ENCODE measurements at places on chromosomes 1 and 21.

DNA sequence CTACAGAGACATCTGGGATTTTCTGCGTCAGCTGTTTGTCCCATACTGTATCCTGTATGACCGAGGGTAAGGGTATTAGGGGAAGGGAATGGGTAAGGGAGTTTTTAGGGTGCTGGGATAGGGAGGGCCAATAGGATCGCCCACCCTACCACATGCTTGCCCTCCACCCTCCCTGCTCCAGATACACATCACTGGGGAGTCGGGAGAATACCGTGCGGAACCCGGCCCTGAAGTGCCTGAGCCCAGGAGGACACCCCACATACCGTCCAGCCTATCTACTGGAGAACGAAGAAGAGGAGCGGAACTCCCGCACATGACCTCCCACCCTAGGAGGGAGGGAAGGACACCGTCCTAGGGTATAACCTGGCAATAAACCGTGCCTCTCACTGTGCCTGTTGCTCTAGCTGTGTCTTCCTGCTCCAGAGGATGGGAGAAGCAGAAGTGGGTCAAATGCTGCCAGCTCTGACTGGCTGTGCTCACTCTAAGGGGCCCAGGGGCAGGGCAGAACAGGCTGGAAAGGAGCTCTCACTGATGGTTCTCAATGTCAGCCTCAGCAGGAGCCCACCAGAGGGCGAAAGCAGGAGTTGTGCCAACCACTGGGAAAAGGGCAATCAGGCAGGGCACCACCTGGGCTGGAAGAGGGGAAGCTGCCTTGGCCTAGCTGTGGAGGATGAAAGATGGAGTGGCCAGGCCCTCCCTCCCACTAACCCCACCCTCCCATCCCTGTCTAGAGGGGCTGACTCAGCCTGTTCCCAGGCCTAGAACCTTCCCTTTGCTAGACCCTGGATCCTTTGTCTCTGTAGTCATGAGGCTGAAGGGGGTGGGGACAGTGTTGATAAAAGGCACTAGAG, 440 bp upstream of the LENEP start:
- DNase-seq, result no peak

GRCh38 chr1:91891454-91891853, 5.5 kb upstream of the TGFBR3 start:
- no peak for DNase-seq

- no peak for DNase-seq
These were observed 17.6 kb downstream of the SYNJ1 start for GRCh38 chr21:32710069-32710784.

GRCh38 chr1:93993731-93994130, 84.5 kb upstream of the GCLM start:
- no peak for DNase-seq

- no peak for DNase-seq
These were observed at the start of gene B3GALNT2 for GRCh38 chr1:235504122-235504493. Gene B3GALNT2, minus strand, starts transcription at chr1:235504452. Its CDS starts 200 bp downstream, at chr1:235504252.

GRCh38 chr21:45596704-45597318, 46.7 kb upstream of the PCBP3 start:
- DNase-seq, result no peak

GRCh38 chr1:6012529-6013318, 20.5 kb upstream of the NPHP4 start:
- DNase-seq, result no peak

DNA sequence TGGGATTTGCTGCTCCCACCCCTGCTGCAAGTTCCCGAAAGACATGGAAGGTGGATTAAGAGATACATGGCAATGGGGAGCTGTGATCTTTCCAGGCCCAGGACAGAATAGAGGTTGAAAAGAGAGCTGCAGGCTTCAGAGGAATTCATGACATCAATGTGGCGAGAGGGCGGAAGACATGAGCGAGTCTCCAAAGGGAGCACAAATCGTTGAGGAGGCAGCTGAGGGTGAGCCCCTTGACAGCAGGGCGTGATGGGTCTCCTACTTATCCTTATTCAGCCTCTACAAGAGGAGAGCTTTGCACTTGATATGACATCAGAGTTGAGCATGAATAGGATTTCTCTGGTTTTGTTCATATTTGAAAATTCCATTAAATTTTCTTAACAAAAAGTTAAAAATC, 45.5 kb upstream of the TACSTD2 start:
- no peak for DNase-seq

GRCh38 chr1:77732090-77732489, 27.6 kb downstream of the USP33 start:
- no peak for DNase-seq

DNA sequence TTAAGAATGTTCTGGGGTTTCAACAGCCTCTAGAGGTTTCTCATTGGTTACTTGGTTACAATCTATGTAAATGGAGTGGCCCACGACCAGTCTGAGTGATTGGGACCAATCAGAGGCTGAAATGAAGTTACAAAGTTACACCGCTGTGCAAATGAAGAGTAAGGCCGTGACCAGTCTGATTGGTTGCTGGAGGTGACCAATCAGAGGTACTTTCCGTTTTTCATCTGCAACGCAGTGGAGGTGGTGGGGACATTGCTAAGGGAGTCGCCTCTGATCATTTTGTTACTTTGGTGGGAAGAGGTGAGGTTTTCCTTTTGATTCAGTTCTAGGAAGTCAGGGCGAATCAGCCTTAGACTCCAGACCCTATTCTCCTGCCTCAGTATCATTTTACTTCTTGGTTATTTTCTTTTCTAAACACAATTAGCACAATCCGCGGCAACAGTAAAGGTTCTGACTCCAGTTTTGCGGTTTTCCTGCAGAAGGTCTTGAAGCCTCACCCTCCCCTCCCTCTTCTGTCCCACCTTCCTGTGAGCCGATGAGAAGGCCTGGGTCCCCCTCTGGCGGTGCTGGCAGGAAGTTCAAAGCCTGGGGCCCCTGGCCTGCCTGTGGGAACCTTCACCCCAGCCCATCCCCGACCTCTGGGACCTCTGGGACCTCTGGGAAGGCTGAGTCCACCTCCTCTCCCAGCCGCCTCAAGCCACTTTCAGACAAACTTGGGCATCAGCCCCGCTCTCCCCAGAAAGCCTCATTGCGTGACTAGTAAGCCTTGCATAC, 38.7 kb upstream of the TTC34 start:
- DNase-seq, result no peak

DNA sequence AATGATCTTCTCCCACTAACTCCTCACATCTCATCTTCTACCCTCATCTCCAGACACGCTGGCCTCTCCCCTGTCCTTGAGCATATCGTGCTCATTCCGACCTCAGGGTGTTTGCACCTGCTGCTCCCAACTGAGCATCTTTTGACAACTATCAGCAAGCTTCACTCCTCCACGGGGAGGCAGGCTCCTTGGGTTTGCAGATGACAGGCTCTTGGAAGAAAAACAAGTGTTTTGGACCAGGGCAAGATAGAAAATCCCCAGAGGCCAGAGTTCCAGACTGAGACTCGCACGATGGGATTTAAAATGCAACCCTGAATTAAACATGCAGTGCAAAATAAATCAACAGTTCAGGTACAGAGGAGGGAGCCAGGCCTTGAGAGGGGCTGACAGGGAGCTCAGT, 246.7 kb downstream of the PTPRU start:
- no peak for DNase-seq

GRCh38 chr1:159989581-159989980, 35.5 kb upstream of the SLAMF9 start:
- DNase-seq, result no peak

- no peak for DNase-seq
These were observed 38.2 kb downstream of the ARHGEF11 start for GRCh38 chr1:157007306-157007705.

GRCh38 chr1:53740621-53741105, 1.7 kb upstream of the GLIS1 start:
- DNase-seq, result no peak

- no peak for DNase-seq
These were observed 31.2 kb downstream of the PIK3C2B start for GRCh38 chr1:204463125-204464060.

DNA sequence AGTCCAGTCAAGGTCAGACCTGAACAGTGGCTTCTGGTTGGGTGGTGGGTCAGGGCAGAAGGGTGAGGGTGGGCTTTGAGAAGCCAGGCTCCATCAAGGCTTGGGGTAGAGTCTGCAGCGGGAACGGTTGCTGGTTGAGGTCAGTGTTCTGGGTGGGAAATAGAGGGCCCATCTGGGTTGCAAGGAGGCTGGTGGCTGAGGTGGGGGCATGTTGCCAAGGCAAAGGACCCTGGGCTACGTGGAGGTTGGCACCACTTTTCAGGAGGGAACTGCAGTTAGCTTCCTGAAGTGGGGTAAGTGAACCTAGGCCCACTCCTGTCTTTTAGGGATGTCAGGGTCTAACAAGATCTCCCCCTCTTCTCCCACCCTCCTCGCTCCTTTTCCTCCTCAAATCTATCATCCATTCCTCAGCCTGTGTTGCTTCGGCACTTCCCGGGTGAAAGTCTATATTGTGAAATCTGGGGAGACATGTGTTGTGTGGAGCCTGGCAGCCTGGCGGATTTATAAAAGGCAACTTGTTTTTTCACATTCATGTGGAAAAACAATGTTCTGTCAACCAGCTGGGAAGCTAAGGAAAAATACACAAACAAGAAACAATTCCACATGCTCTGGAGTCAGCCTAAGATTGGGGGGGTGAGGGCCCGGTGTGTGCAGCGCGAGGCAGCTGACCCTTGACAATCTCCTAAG, 1.5 kb downstream of the IL22RA1 start:
- no peak for DNase-seq

DNA sequence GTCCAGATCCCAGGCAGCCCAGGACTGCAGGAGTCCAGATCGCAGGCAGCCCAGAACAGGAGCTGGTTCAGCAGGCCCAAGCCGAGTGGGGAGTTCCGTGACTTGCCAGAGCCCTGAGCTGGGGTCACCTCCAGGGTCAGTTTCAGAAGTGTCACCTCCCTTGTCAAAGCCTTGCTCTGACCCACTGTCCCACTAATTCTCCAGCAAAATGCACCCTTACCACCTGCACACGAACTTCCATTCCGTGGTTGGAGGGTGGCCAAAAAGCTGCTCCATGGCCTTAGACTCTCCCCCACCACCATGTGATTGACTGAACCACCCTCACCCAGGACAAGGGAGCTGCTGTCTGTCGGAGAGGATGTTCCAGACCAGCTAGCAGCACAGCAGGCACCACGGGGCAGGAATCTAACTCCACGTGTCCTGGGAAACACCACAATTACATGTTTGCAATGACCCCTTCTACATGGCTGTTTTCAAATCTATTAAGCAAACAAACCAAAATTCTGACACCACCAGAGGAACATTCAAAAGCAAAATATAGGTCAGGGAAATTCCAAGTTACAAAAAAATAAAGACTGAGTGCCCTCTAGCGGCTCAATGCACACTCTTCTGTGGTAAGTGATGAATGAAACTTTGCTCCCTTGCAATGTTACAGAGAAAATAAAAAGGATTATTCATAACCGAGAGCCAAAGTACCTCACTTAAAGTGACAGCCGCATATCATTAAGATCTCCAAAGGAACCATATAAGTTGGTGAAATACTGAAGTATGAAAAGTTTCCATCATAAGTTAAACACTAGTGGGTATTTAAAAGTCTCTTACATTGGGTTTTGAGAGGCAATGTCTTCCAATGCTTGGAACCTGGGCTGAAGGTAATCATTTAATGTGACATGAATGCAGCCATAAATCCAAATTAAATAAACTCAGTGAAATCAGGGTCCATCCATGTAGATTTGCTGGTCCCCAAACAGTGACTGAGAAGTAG, 76.3 kb downstream of the NPHP4 start:
- DNase-seq, result peak; percentile 7

GRCh38 chr1:181898773-181899172, 162.7 kb downstream of the ZNF648 start:
- no peak for DNase-seq

DNA sequence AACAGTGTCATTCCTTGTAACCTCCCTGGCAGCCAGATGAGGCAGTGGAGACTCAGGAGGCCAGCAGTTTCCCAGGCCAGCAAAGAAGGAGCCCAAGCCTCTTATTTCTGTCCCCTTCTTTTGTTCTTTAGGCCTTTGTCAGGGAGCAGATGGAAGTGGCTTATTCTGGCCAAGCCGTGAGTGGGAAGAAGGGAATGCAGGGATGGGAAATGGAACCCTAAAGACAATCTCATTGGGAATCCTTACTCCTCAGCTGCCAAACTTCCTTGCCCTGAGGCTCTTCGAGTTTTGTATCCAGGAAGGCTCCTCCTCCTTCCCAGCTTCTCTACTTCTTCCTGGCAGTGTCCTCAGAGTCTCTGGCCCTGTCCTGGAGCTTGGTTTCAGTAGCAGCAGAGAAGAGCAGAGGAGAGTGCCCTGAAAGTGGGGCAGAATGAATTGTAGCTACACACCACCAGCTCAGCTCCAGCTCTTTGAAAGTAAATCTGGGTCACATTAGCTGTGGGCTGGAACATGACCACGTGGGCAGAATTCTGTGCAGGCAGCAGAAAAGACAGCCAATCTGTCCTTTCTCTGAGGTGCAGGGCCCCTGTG, 63.9 kb downstream of the NDUFS5 start:
- no peak for DNase-seq

GRCh38 chr1:38958967-38959366, 17.3 kb upstream of the RHBDL2 start:
- no peak for DNase-seq

DNA sequence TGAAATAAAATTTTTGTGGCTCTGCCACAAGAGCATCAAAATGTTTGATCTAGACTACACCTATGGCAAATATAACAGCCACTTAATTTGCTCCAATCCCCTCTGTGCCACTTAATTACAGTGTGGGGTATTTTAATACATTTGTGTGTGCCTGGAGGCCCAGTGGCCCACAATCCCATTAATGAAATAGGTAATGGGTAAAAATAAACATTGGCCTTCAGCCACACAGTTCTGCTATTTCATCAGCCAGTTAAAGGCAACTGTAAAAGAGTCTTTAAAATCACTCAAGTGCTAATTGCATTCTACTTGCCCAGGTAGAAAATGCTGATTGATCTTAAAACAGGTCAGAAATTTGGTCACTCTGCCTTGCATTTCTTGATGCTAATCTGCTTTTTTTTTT, 151.6 kb upstream of the UBE2U start:
- no peak for DNase-seq

- peak; percentile 8 for DNase-seq
These were observed 297.0 kb downstream of the GPATCH2 start for GRCh38 chr1:217333939-217334338.

GRCh38 chr1:29461115-29461739, 224.9 kb downstream of the PTPRU start:
- DNase-seq, result no peak

- no peak for DNase-seq
These were observed 20.5 kb upstream of the NRDC start for GRCh38 chr1:51899022-51899421.

- DNase-seq, result no peak
These were observed 86.3 kb downstream of the GLIS1 start for GRCh38 chr1:53652441-53653199.

DNA sequence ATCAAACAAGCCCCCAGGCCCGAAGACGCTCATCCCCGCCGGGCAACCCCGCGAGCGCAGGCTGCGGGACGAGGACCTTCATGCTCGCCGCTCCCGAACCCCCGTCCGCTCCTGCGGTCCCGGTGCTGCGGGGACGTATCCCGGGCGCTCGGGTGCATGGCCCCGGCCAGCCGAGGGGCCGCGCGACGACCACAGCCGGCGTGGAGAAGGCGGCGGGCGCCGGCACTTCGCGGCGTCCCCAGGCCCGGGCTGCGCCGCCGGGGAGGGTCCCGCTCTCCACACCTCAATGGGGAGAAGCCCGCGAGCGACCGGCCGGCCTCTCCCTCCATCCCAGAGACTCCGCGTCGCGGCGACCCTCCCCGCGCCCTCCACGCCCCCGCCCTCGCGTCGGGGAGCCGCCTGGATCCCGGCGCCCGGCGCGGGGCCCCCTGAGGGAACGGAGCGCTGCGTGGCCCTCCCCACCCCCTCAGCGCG, 401 bp downstream of the ERRFI1 start:
- DNase-seq, result no peak

- no peak for DNase-seq
These were observed 37.3 kb downstream of the TMEM53 start for GRCh38 chr1:44636688-44637598.
